ENCODE measurements at places on chromosomes 13 and 19. TPM values are rescaled to one million over a fixed set of nuclear protein-coding genes. Genes with fewer than 3 reads are reported as not detected.

Gene ADAMTSL5
- 6.9 TPM for total RNA-seq

DNA sequence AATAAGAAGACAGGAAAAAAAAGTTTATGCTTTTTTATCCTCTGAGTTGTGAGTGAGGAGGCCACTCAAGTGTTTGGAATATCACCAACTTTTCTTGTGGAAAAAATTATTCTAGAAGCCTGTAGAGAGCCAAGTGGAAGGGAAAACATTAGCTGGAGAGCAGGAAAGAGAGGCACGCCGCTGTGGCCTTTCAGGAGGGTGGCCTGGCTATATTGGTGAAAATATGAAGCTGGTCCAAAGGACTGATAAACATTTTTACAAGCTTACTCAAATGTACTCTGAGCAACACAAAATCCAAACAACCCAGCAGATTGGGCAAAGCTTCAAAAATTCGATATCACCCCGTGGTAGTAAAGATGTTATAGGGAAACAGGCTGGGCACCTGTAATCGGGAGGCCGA, 2.3 kb upstream of the EIF3G start:
- peak; percentile 75 for DNase-seq

- no peak for DNase-seq
Measured at GRCh38 chr19:5645409-5645808, 22.5 kb downstream of the SAFB start.

Gene AMER2
- total RNA-seq: not detected

All from fibroblast of villous mesenchyme (primary cell).